ENCODE measurements at places on chromosomes 6 and 20.

- no peak for DNase-seq
These were observed 164.1 kb upstream of the SALL4 start for GRCh38 chr20:51966296-51966971.

DNA sequence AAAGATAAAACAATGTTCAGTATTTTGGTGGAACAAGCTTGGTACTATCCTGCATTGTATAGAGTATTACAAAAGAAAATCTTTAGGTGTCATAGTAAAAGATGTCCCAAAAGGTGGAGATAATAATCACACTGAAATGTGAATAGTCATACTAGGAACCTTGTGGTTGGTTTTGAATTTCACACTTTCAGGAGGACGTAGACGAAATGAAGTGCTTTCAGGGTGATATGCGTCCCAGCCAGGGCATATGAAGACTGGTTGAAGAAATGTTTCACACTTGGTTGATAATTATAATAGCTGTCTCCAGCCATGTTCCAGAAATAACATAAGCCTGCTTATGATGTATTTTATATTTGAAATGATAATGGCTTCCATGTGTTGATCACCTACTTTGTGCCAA is 60.4 kb downstream of the SCAND1 start:
- no peak for DNase-seq

- DNase-seq = no peak
These were observed 22.9 kb upstream of the FAM83D start for GRCh38 chr20:38903335-38903734.

- no peak for DNase-seq
These were observed 642.1 kb downstream of the EPHA7 start for GRCh38 chr6:92777146-92777740.

GRCh38 chr6:106446287-106446885 is 85.9 kb downstream of the CRYBG1 start:
- DNase-seq = no peak

GRCh38 chr6:162157167-162157870 is 570.2 kb downstream of the PRKN start:
- DNase-seq = no peak

All from activated CD4-positive, CD25-positive, alpha-beta regulatory T cell (primary cell).